ENCODE measurements at places on chromosomes 7 and 10.

DNA sequence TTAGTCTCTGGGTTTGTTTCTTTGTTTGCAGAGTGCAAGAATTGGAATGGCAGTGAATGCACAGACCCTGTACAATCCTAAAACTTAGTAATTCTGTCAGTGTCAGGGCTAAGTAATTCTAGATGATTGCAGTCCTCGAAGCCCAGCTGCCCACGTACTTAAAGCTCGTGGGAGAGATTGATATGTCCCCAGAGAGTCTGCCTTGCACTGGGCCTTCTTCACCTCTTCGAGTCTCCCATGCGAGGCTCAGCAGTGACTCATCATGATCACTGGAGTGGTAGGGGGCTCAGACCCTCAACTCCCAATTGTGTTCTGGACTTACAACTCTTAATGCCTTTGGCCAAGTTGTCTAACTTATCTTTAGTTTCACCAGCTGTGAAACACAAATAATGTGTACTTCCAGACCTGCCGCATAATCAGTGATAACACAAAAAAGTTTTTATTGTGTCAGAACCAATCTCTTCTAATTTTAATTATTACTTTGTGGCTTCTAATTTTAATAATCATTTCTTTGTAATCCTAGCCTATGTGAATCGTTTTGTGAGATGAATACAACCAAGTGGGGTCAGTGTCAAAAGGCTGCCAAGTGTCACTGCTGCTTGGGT is 345.6 kb upstream of the LRGUK start:
- DNase-seq, result no peak

DNA sequence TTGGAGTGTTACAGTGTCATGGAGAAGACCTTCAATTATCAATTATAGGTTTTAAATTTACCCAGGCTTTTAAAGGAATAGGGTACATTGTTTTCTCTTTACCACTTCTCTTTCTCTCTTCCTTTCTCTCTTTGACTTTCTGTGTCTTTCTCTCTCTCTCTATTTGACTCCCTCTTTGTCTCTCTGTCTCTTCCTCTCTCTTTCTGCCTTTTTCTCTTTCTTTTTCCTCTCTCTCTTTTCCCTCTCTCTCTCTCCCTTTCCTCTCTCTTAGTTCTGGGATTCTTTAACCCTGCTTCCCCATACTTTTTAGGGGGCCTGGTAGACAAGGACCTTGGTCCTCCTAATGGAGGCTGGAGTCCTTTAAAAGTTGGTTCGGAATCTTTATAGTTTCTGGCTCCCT is 15.9 kb upstream of the GHITM start:
- DNase-seq, result no peak

GRCh38 chr7:127250312-127251035 is 2.3 kb downstream of the GRM8 start:
- no peak for DNase-seq

DNA sequence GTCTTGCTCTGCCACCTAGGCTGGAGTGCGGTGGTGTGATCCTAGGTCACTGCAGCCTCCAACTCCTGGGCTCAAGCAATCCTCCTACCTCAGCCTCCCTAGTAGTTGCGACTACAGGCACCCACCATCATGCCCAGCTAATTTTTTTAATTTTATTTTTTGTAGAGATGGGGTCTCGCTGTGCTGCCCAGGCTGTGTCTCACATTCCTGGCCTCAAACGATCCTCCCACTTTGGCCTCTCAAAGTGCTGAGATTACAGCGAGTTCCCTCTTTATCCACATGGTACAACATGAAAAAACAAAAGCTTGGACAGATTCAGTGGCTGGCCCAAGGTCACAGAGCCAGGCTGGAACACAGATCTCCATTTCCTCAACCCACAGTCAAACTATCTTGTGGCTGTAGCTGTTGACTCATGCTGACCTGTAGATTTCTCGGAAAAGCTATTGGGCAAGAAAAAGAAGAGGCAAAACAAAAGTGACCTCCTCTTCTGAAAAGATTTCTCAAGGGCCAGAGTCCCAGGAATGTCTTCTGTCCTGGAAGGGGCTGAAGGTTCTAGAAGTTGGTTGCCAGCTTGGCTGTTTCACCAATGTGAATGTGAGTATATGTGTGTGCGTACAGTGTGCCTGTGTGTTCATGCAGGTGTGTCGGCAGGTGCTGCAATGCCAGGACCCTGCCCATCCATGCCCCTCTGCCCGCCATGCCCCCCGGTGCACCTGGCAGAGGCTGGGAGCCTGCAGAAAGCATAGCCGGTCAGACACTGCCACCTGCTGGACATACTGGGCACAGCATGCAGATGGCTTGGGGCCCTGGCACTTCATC is 28.4 kb downstream of the TMEM130 start:
- DNase-seq, result peak; percentile 75

All from AG08395 (cell line).